Karpas-422 (cell line): ENCODE measurements at places on chromosomes 11 and 22. TPM values are rescaled to one million over a fixed set of nuclear protein-coding genes. Genes with fewer than 3 reads are reported as not detected.

- H3K4me3 ChIP-seq: no peak overlapping the region
- H3K4me1 ChIP-seq: peaks cover 9% of the 10 kb centered on the region
- no peak overlapping the region for H3K27ac ChIP-seq
- no peak for DNase-seq
- H3K27me3 ChIP-seq: no peaks in the 10 kb centered on the region
Observed at GRCh38 chr22:39106326-39106725, 9.3 kb downstream of the APOBEC3H start.

ACAT1 gene
- 251 and 257 TPM in 2 replicates for total RNA-seq

- H3K4me3 ChIP-seq: no peak overlapping the region
- no peak for DNase-seq
- no peak overlapping the region for H3K27ac ChIP-seq
- H3K27me3 ChIP-seq: no peaks in the 10 kb centered on the region
- no peaks in the 10 kb centered on the region for H3K36me3 ChIP-seq
- no peaks in the 10 kb centered on the region for H3K4me1 ChIP-seq
Observed at GRCh38 chr11:110311783-110312579, 15.6 kb upstream of the RDX start.

ENTHD1 gene
- not detected in 2 replicates for total RNA-seq

PAMR1 gene
- total RNA-seq: not detected in 2 replicates

ZP1 gene
- total RNA-seq: not detected in 2 replicates

ALKBH8 gene
- 21.8 and 24.9 TPM in 2 replicates for total RNA-seq

DNA sequence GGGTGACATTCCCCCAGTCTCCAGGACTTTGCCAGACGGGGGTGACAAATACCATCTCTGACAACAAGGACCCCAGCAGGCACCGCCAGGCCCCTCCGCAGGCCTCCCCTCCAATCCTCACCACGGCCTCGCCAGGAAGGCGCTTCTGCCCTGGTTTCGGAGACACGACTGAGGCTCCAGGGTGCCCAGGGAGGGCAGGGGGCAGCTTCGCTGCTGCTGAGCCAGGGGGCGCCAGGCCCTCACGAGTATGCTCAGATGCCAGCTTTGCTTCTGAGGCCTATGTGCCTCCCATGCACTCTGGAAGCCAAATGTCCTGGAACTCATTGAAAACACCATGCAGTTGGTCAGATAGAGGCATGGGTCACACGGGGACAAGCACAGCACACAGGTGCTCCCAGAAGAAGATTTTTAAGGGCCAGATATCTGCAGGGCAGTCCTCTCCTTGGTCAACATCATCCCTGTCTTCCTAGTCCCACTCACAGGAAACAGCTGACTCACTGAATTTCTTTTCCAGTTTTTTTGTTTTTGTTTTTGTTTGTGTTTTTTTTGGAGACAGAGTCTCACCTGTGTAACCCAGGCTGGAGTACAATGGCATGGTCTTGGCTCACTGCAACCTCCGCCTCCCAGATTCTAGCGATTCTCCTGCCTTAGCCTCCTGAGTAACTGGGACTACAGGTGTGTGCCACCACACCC is 19.9 kb downstream of the BID start:
- H3K27ac ChIP-seq: no peak overlapping the region
- no peaks in the 10 kb centered on the region for H3K27me3 ChIP-seq
- no peak for DNase-seq
- no peak overlapping the region for H3K4me3 ChIP-seq
- no peaks in the 10 kb centered on the region for H3K4me1 ChIP-seq

EXPH5 gene
- total RNA-seq: 0.07 TPM in 1 of 2 replicates, not detected in the other

GRCh38 chr11:118005224-118006152 is 19.3 kb downstream of the IL10RA start:
- H3K4me3 ChIP-seq: no peak overlapping the region
- DNase-seq: no peak
- H3K27ac ChIP-seq: peak overlapping the region; percentile 100
- H3K36me3 ChIP-seq: no peaks in the 10 kb centered on the region
- no peaks in the 10 kb centered on the region for H3K27me3 ChIP-seq
- peaks cover 75% of the 10 kb centered on the region for H3K4me1 ChIP-seq

GRCh38 chr11:7252683-7253213 is 1.0 kb downstream of the SYT9 start:
- no peaks in the 10 kb centered on the region for H3K4me1 ChIP-seq
- H3K36me3 ChIP-seq: no peaks in the 10 kb centered on the region
- no peak for DNase-seq
- no peak overlapping the region for H3K27ac ChIP-seq
- no peak overlapping the region for H3K4me3 ChIP-seq

- no peaks in the 10 kb centered on the region for H3K36me3 ChIP-seq
- no peak overlapping the region for H3K4me3 ChIP-seq
- DNase-seq: no peak
- no peak overlapping the region for H3K27ac ChIP-seq
Observed at GRCh38 chr11:121213362-121213893, 79.1 kb upstream of the SC5D start.

- no peaks in the 10 kb centered on the region for H3K27me3 ChIP-seq
- no peaks in the 10 kb centered on the region for H3K36me3 ChIP-seq
- no peaks in the 10 kb centered on the region for H3K4me1 ChIP-seq
- DNase-seq: peak; percentile 68
Observed at GRCh38 chr22:32836280-32837123, 35.0 kb downstream of the TIMP3 start.

MUC5AC gene
- not detected in 2 replicates for total RNA-seq

RAD9A gene
- total RNA-seq: 14.8 and 19.2 TPM in 2 replicates

- peaks cover 11% of the 10 kb centered on the region for H3K4me1 ChIP-seq
- H3K27me3 ChIP-seq: no peaks in the 10 kb centered on the region
- no peak for DNase-seq
- no peak overlapping the region for H3K4me3 ChIP-seq
- H3K27ac ChIP-seq: no peak overlapping the region
Observed at GRCh38 chr11:19511413-19512183, 201.0 kb upstream of the NAV2 start.

- H3K27me3 ChIP-seq: no peaks in the 10 kb centered on the region
- H3K27ac ChIP-seq: no peak overlapping the region
- no peak overlapping the region for H3K4me3 ChIP-seq
- no peak for DNase-seq
- no peaks in the 10 kb centered on the region for H3K36me3 ChIP-seq
Observed at GRCh38 chr11:115330684-115331482, 173.3 kb downstream of the CADM1 start.

CWF19L2 gene
- total RNA-seq: 41.0 and 43.5 TPM in 2 replicates
